ENCODE measurements at places on chromosomes 5 and 9. TPM values are rescaled to one million over a fixed set of nuclear protein-coding genes. Genes with fewer than 3 reads are reported as not detected.

Gene PTPRD
- total RNA-seq: 210 TPM

Gene TMEM232
- 7.0 TPM for total RNA-seq

Gene DDX4
- 0.42 TPM for total RNA-seq

Gene ZNF618
- total RNA-seq: 7.8 TPM

Gene THBS4
- 3.9 TPM for total RNA-seq

Gene CCNI2
- 1.9 TPM for total RNA-seq

Gene LRRTM2
- 3.3 TPM for total RNA-seq

Gene PCDHB9
- total RNA-seq: 2.4 TPM

Gene FBP1
- total RNA-seq: 13.6 TPM

Gene GARNL3
- total RNA-seq: 58.0 TPM

Gene PDE6A
- 0.05 TPM for total RNA-seq

Gene GALT
- 25.4 TPM for total RNA-seq

Gene FLT4
- 18.2 TPM for total RNA-seq

Gene FAT2
- 5.0 TPM for total RNA-seq

Gene ITGA2
- total RNA-seq: 21.1 TPM

Gene ZNF608
- total RNA-seq: 23.7 TPM

Gene IRX1
- 0.85 TPM for total RNA-seq

Gene DCAF10
- total RNA-seq: 39.0 TPM

Gene PCDHA6
- total RNA-seq: 0.95 TPM

Gene DMRT2
- total RNA-seq: 1.0 TPM

Gene SPDL1
- total RNA-seq: 22.5 TPM

Gene TMEM215
- total RNA-seq: 0.21 TPM

Gene HAVCR2
- total RNA-seq: 8.7 TPM

Gene NUTM2F
- not detected for total RNA-seq

Gene TXNDC8
- not detected for total RNA-seq

Data from urinary bladder (tissue), 4 donors.